ENCODE measurements at places on chromosomes 5 and 9.

GRCh38 chr5:6730807-6731206, 17.6 kb downstream of the TENT4A start:
- DNase-seq: no peak

DNA sequence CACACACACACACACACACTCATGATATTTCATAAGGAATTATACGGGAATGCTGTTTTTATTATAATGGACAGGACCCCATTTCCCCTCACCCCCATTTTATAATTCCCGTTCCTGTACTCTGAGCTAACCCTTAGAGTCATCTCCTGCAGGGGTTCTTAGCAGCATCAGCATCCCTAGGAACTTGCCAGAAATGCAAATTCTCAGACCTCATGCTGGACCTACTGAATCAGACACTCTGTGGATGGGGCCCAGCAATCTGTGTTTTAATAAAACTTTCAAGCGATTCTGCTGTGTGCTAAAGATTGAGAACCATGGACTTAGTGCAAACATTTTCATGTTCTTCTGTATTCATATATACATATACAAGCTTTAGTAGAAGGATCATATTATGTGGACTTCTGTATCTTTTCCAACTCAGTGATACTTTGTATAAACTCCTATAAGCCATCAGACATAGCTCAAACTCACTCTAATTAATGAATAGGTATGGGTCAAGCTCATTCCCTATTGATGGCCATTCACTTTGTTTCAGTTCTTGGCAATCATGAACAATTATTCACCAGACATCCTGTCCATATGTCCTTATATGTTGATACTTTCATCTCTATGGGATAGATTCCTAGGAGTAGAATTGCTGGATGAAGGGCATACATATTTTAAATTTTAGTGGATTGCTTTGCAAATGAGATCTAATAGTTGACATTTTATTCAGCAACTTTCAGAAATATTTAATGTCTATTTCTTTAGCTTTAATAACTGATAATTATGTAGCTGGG, 65.5 kb downstream of the ARHGEF28 start:
- no peak for DNase-seq

DNA sequence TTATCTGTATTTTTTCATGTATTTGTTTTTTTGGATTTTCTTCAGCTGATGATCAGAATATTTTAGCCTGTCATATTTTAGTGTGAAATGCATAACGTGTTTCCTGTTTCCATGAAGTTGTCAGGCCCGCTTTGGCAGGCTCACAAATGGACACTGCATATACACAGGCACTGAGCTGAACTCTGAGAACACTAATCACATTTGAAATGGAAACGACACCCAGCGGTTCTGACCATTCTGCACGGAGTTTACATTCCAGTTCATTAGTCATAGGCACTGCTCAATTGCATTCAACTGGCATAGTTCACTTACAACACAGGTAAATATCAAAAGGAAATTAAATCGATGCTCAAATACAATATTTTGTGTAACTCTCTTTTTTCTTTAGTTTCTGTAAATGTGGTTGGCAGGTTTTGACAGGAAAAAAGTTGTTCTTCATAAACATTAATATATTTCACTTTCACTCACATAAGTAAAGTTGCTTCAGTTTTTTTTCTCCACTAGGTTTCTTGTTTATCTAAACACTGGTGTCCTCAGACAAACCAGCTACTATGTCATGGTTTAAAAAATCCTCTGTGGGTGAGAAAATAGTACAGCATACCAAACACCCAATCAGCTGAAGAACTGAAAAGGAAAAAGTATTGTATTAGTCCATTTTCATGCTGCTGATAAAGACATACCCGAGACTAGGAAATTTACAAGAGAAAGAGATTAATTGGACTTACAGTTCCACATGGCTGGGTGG, 559.0 kb upstream of the DAP start:
- no peak for DNase-seq

- no peak for DNase-seq
These were observed 200.1 kb downstream of the EPB41L4A start for GRCh38 chr5:112219000-112219399.

DNA sequence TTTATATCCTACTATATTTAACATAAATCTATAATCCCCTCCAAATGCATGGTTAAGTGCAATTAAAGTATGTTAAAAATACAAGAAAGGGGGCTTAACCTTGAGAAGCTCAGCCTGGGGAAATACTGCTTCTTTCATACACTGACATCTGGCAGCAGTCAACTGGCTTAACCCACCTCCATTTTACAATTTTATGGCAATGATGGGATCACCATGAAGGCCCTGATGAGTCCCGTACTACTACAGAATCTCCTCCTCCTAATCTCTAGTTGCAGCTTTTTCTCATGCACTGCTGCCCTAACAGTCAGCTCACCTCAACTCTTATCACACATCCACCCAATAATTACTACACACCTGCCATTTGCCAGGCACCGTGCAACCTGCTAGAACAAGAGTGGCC, 40.9 kb downstream of the ZNF608 start:
- no peak for DNase-seq

GRCh38 chr9:87543251-87543650, 45.6 kb downstream of the DAPK1 start:
- DNase-seq: no peak

DNA sequence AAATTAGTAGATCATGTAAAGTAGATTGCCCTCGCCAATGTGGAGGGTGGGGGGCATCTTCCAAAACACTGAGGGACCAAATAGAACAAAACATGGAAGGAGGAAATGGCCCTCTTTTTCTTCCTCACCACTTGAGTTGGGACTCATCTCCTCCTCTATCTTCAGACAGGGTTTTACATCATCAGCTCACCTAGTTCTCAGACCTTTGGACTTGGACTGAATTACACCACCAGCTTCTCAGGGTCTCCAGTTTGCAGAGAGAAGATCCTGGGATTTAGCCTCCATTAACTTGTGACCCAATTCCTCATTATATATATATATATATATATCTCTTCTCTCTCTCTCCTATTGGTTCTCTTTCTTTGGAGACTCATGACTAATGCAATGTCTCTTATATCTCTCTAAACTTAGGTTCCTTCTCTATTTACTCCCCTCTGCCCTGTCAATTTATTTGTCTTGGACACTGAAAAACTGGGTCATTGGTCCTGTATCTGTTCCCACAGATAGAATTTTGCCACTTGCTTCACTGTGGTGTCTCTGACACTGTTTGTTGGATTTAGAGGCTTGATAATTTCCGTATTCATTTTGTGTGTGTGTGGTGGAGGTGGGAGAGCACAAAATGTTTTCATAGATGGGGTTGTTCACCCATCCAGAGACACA, 54.3 kb upstream of the TXNDC8 start:
- no peak for DNase-seq

GRCh38 chr5:104652271-104652861, 1089.8 kb upstream of the NUDT12 start:
- no peak for DNase-seq

GRCh38 chr9:621201-621855, 220.2 kb upstream of the DMRT1 start:
- no peak for DNase-seq

DNA sequence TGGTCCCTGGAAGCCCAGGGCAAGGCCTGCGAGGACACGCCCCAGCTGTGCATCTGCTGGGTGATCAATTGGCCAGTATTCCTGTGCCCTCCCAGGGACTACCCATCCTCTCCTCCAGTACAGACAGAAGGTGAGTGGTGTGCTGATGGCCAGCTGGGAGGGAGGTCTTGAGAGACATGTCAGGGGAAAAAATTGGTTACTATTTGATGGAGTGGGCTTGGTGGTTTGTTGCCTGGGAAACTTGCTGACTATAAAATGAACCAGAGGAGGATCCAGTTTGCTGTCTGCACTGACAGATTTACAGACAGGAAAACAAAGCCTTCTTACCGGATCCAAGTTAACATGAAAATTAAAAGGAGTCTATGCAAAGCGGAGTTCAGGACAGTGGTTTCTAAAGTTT, 40.3 kb downstream of the MAP1B start:
- DNase-seq: no peak

- no peak for DNase-seq
These were observed 14.3 kb downstream of the SYK start for GRCh38 chr9:90815944-90816357.

DNA sequence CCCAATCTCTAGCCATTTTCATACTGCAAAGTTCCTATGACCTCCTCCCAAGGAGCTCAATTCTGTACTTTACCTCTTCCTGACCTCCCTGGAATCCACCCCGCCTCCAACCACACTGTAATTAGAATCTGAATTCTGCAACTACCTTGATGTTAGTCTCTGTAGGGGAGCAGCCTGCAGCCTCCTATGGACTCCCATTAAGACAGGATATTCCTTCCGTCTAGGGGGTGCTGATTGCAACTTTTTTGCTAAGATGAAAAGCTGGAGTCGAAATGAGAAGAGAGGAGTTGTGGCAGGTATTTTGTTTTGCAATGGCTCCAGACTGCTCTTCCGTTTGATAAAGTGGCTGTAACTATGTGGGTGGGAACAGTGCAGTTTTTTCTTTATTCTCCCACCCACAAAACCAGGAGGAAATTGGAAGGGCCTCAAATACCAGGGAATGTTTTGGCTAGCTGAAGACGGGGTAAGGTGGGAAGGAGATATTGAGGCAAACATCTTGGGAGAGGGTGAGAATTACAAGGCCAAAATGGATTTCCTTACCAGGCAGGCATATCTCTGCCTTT, 23.8 kb downstream of the ANXA2R start:
- no peak for DNase-seq

- DNase-seq: no peak
These were observed 117.2 kb upstream of the LIFR start for GRCh38 chr5:38673671-38674071.

GRCh38 chr5:170181902-170182301, 50.9 kb upstream of the C5orf58 start:
- DNase-seq: no peak

DNA sequence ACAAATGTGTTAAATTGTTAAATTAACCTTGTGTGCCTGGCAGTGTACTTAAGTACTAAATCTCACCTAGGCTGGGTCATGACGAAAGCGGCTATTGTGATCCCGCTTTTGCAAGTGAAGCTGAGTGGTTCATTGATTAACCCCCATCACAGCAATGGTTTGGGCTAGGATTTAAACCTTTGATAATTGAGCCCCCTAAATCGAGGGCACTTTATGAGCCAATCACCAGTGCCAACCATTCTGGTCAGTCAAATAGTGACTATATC, 22.8 kb downstream of the HNRNPK start:
- DNase-seq: peak; percentile 5

GRCh38 chr5:133109655-133110483, 58.1 kb downstream of the HSPA4 start:
- no peak for DNase-seq

GRCh38 chr5:14125262-14125661, 17.9 kb upstream of the TRIO start:
- no peak for DNase-seq

All from CD4-positive, alpha-beta T cell treated with Interleukin-17A for 4 hours (primary cell).